Activated CD4-positive, alpha-beta memory T cell treated with anti-CD3 and anti-CD28 coated beads for 36 hours (primary cell): ENCODE measurements at places on chromosomes 6 and 20. TPM values are rescaled to one million over a fixed set of nuclear protein-coding genes. Genes with fewer than 3 reads are reported as not detected.

DNA sequence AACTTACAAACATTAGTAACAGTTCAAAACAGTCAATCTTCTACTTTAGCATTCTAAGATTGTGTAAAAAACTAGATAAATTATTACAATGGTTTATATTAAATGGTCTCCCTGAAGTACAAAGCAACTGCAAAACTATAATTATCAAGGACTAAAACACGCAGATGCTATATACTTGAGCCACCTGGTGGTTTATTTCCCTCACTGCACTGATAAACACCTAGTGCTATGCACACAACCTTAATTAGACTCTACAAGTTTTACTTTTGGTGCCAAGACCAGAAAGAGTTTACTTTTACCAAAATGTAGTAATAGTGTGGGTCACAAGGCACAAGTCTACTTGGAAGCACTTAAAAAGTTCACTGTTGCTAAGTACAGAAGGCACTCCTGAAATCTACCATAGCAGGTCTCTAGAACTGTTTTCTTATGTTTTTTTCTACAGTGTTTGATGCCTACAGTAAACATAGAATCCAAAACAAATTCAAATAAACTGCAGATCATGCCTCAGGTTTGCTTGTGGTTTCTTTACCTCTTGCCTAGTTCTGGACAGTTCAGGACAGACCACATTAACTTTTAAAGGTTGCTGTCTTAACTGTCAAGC, 49.2 kb downstream of the GMDS start:
- no peak overlapping the region for H3K27ac ChIP-seq
- no peak overlapping the region for H3K4me3 ChIP-seq
- H3K4me1 ChIP-seq = no peaks in the 10 kb centered on the region
- DNase-seq = no peak
- H3K27me3 ChIP-seq = no peaks in the 10 kb centered on the region

DNA sequence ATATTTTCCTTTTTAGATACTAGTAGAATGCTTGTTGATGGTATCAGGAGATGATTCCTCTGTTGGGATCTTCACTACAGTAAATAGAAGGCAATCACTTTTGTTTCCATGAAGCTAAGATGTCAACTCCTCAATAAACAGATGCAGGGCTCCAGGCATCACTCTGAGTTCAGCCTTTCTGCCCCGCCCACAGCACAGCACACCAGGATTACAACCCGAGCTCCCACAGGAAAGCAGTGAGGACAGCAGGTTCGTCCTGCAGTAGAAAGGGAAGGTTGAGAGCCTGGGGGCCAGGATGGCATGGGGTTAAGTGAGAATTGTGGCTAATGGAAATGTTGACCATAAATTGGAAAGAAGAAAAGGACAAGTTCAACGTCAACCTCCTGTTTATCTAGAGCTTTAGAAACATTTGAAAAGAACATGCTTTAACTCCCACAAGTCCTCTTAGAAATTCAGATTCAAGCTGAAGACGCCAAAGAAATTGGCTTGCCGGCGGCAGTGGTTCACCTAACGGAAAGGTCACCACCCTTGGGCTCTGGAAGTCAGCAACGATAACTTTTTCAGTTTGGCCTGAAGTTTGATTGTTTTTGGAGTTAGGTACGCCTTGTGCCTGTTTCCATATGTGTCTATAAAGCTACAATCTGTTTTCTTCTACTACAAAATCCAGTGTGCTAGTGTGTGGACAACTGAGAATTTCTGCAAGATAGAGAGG, 144.4 kb upstream of the PDE10A start:
- no peaks in the 10 kb centered on the region for H3K4me1 ChIP-seq
- H3K27ac ChIP-seq = no peak overlapping the region
- DNase-seq = no peak
- peaks cover 12% of the 10 kb centered on the region for H3K27me3 ChIP-seq
- no peak overlapping the region for H3K4me3 ChIP-seq

- no peak for DNase-seq
- H3K27ac ChIP-seq = no peak overlapping the region
- H3K27me3 ChIP-seq = no peaks in the 10 kb centered on the region
Observed at GRCh38 chr6:4567141-4567540, 209.1 kb upstream of the CDYL start.

- peak overlapping the region; percentile 67 for H3K27ac ChIP-seq
- H3K4me3 ChIP-seq = peak overlapping the region; percentile 82
- H3K36me3 ChIP-seq = no peaks in the 10 kb centered on the region
Observed at GRCh38 chr6:144063744-144064401, 31.5 kb downstream of the SF3B5 start.

- no peaks in the 10 kb centered on the region for H3K27me3 ChIP-seq
- peaks cover 37% of the 10 kb centered on the region for H3K4me1 ChIP-seq
- H3K27ac ChIP-seq = peak overlapping the region; percentile 40
- H3K36me3 ChIP-seq = peaks cover 40% of the 10 kb centered on the region
- H3K4me3 ChIP-seq = no peak overlapping the region
Observed at GRCh38 chr20:33853507-33853813, 42.3 kb downstream of the CHMP4B start.

GRCh38 chr20:32973077-32973717, 31.0 kb downstream of the SUN5 start:
- no peaks in the 10 kb centered on the region for H3K27me3 ChIP-seq
- H3K27ac ChIP-seq = no peak overlapping the region
- peak; percentile 18 for DNase-seq

- H3K27ac ChIP-seq = no peak overlapping the region
- H3K36me3 ChIP-seq = peaks cover 61% of the 10 kb centered on the region
- no peaks in the 10 kb centered on the region for H3K27me3 ChIP-seq
- no peak overlapping the region for H3K4me3 ChIP-seq
Observed at GRCh38 chr6:160043784-160044183, 74.9 kb downstream of the IGF2R start.

GRCh38 chr6:45886776-45887175, 128.9 kb downstream of the CLIC5 start:
- no peaks in the 10 kb centered on the region for H3K36me3 ChIP-seq
- peaks cover 11% of the 10 kb centered on the region for H3K27me3 ChIP-seq
- H3K27ac ChIP-seq = no peak overlapping the region
- no peaks in the 10 kb centered on the region for H3K4me1 ChIP-seq
- no peak for DNase-seq
- H3K4me3 ChIP-seq = no peak overlapping the region

GRCh38 chr6:6856538-6857523, 250.9 kb upstream of the RREB1 start:
- DNase-seq = peak; percentile 82
- H3K27ac ChIP-seq = peak overlapping the region; percentile 80
- H3K4me1 ChIP-seq = peaks cover 28% of the 10 kb centered on the region
- H3K27me3 ChIP-seq = no peaks in the 10 kb centered on the region
- no peaks in the 10 kb centered on the region for H3K36me3 ChIP-seq
- H3K4me3 ChIP-seq = peak overlapping the region; percentile 57

GRCh38 chr20:50313522-50313820, 122.8 kb downstream of the CEBPB start:
- peaks cover 18% of the 10 kb centered on the region for H3K27me3 ChIP-seq
- H3K36me3 ChIP-seq = no peaks in the 10 kb centered on the region
- DNase-seq = no peak
- no peak overlapping the region for H3K4me3 ChIP-seq

DNA sequence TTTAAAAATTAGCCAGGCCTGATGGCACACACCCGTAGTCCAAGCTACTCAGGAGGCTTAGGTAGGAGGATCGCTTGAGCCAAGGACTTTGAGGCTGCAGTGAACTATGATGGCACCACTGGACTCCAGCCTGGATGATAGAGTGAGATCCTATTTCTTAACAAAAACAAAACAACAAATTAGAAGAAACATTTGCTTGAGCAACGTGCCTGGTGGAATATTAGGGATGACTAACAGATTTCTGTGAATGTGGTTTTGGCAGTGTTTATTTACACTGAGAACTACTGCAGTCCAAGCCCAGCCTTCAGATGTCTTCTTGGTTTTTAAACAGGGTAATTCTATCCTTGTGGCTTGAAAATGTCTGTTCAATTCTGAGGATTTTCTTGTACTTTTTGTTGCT, 9.2 kb downstream of the PPP1R3G start:
- H3K36me3 ChIP-seq = no peaks in the 10 kb centered on the region
- H3K27ac ChIP-seq = no peak overlapping the region
- DNase-seq = no peak
- peaks cover 12% of the 10 kb centered on the region for H3K4me1 ChIP-seq

Gene NOX3
- total RNA-seq = not detected

Gene PRL
- total RNA-seq = not detected

Gene SALL4
- total RNA-seq = not detected

Gene GGTLC1
- total RNA-seq = not detected

Gene ADGRG6
- 0.55 TPM for total RNA-seq
